Fibroblast of skin of right biceps (primary cell): ENCODE measurements at places on chromosomes 2 and 18.

GRCh38 chr2:3198119-3198518, 179.5 kb downstream of the EIPR1 start:
- DNase-seq: no peak

DNA sequence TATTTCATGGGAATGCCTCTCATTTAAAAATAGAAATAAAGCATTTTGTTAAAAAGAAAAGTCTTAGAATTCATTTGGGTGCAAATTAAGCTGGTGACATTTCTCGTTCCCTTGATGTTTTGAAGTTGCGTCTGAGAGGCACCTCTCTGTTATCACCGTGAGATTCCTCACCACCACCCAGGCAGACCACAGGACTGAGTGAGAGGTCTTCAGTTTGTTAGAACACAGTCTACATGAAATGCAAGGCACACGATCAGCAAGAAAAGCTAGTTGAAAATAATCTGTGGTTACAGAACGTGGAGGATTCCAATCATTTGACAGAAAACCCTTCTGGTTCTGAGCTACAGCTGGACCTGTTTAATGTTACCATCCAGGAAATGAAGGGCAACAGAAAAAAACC, 116.0 kb downstream of the UXS1 start:
- no peak for DNase-seq

- no peak for DNase-seq
Measured at GRCh38 chr18:38932752-38933151, 1367.2 kb upstream of the CELF4 start.

- DNase-seq: no peak
Measured at GRCh38 chr2:70381235-70381634, 79.4 kb upstream of the FAM136A start.
